ENCODE measurements at places on chromosomes 2 and 18.

DNA sequence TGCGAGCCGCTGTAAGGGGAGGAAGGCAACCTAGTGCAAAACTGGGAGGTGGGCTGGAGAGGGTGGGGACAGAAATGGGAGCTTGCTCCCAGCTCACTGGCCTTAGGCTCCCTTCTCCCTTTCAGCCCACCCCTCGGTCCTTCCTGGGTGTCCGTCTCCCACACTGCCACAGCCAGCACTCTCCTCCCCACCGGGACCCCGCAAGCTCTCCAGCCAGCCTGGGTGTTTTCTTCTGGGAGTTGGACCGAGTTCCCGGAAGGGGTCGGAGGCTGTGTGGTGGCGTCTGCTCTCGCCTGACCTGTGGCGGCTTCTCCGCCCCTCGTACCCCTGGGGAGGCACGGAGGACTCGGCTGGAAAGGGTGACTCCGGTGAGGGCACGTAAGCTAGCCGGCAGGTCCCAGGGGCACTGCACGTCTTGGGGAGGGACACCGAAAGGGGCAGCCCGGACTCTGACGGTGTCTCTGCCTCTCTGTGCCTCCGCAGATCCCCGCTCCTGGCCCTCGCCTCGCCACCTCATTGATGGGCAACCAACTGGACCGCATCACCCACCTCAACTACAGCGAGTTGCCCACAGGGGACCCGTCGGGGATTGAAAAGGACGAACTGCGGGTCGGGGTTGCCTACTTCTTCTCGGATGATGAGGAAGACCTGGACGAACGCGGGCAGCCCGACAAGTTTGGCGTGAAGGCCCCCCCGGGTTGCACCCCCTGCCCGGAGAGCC, 1.1 kb downstream of the LRATD1 start:
- no peak for DNase-seq

- no peak for DNase-seq
Measured at GRCh38 chr2:108833219-108833618, 46.6 kb downstream of the CCDC138 start.

GRCh38 chr2:82994151-82994550, 1464.9 kb downstream of the SUCLG1 start:
- no peak for DNase-seq

GRCh38 chr2:101710036-101710435, 12.5 kb downstream of the MAP4K4 start:
- DNase-seq: no peak

DNA sequence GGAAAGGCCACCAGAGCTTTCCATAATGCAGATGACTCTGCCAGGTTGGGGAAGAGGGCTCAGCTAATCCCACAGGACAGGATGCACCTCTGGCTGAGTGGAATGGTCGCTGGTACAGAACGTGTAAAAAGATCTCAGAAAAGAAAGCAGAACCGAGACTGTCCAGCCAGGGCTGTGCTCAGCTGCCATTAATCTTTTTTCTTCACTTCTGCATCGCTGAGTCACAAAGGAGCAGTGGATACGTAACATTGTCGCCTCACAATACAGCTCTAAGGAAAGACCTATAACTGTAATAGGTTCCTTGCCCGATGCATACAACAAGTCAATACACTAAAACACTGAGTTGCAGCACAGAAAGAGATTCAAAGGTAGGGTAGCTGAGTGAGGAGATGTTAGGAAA, 354.2 kb downstream of the EN1 start:
- DNase-seq: no peak

GRCh38 chr2:79792090-79792489, 279.2 kb downstream of the CTNNA2 start:
- no peak for DNase-seq

- DNase-seq: no peak
Measured at GRCh38 chr2:83196225-83196624, 1262.9 kb downstream of the SUCLG1 start.

GRCh38 chr2:200640901-200641300, 55.1 kb downstream of the AOX1 start:
- no peak for DNase-seq

- DNase-seq: no peak
Measured at GRCh38 chr2:58539973-58540372, 298.8 kb upstream of the FANCL start.

GRCh38 chr2:231336700-231337099, 58.8 kb upstream of the B3GNT7 start:
- no peak for DNase-seq

DNA sequence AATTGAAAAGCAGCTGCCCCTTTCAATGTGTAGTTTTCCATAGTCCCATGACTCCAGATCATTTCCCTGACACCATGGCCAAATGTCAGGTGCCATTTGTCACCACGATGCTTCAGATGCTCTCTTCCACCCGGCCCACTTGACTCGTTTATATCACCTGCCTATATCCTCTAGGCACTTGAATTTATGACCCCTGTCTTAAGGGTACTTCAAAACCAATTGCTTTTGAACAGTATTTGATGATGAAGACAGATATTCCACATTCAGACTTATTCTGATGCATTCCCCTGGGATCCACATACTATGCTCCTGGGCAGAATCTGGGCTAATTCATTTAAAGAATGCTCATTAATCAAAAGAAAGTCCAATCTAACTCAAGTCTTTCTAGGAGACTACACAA, 16.9 kb upstream of the RHBDD1 start:
- DNase-seq: no peak

- no peak for DNase-seq
Measured at GRCh38 chr2:196410008-196410407, 229.5 kb upstream of the CCDC150 start.

DNA sequence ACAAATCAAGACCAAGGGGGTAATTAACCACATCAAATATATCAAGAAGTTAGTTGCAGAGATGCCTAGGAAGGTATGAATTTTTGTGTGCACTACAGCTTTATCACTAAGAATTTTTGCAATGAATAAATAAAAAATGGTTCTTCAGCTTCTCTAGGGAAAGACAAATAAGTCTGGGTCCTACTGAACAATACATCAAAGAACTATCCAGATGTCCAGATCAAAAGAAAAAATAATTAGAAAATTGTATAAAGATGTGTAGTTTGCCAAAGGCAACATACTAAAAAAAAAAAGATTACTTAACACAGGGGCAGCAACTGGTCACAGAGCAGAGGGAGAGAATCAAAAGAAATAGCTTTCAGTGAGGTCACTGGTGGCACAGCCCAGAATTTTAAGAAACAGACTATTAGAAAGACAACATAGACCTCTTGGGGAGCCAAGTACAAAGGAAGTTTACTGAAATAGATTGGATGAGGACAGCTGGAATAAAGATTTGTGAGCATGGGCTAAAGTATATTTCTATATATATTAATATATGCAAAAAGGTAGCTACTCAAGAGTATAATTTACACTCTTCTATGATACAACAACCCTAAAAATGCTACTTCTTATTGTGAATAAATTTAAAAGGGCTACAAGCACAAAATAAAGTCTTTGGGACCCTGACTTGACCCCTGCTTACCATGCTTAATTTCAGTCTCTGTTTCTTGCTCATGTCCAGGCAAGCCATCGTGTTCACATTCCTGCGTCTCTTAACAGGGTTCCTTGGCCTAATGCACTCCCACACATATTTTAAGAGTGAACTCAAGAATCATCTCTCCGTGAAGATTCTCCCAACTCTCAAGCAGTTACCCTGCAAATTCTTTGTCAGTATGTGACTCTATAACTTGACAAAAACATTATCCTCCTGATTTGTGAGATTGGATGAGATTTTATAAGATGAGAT, 99.0 kb upstream of the GRB14 start:
- no peak for DNase-seq

DNA sequence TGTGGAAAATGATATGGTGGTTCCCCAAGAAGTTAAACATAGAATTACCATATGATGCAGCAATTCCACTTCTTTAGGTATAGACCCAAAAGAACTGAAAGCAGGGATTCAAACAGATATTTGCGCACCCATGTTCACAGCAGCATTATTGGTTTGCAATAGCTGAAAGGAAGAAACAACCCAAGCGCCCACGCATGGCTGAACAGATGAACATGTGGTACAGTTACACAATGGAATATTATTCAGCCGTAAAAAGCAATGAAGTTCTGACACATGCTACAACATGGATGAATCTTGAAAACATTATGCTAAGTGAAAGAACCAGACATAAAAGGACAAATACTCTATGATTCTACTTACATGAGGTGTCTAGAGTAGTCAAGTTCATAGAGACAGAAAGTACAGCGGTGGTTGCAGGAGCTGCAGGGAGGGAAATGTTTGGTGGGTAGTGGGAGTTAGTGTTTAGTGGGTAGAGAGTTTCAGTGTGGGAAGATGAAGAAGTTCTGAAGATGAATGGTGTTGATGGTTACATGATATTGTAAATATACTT, 26.7 kb upstream of the ASPRV1 start:
- DNase-seq: no peak

GRCh38 chr18:49967171-49967570, 153.8 kb upstream of the ACAA2 start:
- no peak for DNase-seq

- DNase-seq: no peak
Measured at GRCh38 chr2:241064008-241064801, 37.9 kb downstream of the MTERF4 start.

GRCh38 chr2:102317715-102318114, 6.4 kb downstream of the IL1RL1 start:
- no peak for DNase-seq

DNA sequence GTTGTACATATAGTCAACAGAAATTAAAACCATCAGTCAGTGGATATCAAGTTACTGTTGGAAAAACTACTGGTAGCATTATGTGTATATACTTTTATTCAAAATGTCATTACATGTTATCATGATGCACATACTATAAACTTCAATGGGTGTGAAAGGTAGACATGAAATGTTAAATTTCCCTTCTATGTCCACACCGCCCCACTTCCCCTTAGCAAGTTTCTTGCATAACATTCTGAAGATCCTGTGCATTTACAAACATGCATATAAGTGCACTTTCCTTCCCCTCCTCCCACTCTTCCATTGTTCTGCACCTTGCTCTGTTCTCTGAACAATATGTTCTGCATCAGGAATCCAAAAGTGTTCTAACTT, 16.6 kb upstream of the HK2 start:
- no peak for DNase-seq

- DNase-seq: no peak
Measured at GRCh38 chr2:192899466-192899865, 704.7 kb upstream of the TMEFF2 start.

DNA sequence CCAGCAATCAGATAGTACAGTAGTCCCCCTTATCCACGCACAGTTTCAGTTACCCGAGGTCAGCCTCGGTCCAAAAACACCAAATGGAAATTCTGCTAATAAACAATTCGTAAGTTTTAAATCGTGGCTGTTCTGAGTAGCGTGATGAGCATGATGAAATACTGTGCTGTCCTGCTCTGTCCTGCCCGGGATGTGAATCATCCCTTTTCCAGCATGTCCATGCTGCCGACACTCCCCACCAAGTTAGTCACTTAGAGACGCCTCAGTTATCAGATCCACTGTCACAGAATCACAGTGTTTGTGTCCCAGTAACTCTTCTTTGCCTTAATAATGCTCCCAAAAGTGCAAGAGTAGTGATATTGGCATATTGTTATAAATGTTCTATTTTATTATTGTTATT, 62.1 kb downstream of the MEX3C start:
- DNase-seq: no peak

- DNase-seq: no peak
Measured at GRCh38 chr2:96977631-96978195, 8.7 kb downstream of the FAM178B start.

- DNase-seq: no peak
Measured at GRCh38 chr2:82730811-82731210, 1728.3 kb downstream of the SUCLG1 start.

DNA sequence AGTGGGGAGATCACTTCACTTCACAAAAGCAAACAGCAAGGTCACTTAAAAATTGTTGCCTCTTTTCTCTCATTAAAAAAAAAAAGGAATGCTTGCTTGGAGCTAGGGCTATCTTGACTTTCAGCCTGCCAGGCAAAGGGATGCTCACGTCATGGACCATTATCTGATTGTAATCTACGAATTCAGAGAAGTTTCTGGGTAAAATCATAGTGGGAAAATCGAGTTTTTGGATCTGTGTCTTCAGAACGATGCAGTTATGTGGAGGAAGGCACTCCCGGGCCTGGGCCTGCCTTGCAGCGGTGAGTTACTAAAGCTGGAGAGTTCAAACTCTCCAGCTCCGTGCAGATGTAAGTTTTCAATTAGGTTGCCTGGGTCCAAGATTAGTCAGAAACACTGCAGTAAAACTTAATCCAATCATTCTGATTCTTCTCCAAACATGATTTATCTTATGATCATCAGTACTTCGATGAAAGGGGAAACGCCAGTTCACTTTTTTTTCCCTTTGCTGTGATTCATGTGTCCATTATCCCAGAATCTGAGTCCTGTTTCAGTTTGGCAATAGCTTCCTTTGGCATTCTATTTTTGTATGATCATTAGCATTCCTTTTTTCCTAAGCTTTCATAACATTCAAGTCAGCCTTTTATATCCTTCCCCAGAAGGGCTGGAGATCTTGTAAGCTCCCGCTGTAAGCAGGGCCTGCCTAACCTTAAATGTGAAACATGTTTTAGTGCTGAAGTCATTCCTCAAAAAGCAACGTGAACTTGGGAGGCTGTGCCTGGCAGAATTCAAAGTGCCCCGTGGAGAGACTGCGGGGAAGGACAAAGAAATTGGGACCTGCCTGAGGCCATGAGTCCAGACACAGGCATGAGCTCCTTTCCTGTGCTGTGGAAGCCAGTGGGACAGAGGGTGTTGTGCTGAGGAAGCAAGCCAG, 119.3 kb upstream of the TWIST2 start:
- no peak for DNase-seq

DNA sequence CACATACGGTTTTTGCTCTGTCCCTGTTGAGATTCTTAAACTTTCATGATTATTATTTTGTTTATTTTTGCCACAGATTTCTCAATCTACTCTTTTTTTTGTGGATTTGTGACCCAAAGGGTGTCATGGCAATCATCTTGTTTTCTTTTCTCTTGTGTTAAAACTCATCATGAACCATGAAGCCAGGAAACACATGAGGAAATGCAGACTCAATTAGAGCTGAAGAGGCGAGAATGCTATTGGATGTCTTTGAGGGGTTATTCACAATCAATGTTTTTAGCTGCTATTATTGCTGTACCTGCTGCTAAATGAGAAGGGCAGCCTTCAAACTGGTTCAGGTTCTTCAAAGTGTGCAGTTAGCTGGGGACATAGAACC, 99.5 kb upstream of the MMADHC start:
- no peak for DNase-seq

DNA sequence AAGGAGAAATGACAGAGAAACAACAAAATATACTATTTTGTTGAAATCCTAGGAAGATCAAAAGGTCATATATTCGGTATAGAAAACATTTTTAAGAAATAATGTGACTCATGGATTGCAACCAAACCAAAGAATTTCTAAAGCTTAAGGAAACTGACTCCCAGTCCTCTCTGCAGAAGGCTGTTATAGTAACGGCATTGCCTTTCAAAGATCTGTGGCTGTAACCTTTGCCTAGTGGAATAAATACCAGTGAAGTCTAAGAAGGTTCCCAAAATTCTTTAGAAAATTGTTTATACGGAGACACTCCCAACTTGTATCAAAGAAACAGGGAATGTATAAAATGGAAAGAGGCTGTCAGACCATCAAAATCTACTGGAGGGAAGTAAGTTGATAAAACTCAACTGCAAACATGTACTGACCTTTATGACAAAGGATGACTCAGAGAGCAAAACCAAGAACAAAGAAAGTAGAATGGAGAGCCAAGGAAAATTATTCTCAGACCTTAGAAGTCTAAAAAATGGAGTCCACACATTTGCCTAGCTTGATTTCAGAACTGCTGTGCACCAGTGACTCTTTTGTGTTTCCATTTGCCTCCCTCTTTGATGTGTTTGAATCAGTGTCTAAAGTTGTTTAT, 48.6 kb upstream of the FSIP2 start:
- no peak for DNase-seq

- DNase-seq: no peak
Measured at GRCh38 chr2:178304333-178304732, 110.0 kb downstream of the OSBPL6 start.
